ENCODE measurements at places on chromosomes 12 and 14.

GRCh38 chr14:81261176-81261575 lies 40.4 kb upstream of the GTF2A1 start:
- no peak for DNase-seq

- no peak for DNase-seq
Measured at GRCh38 chr14:103545915-103546651, 16.4 kb downstream of the BAG5 start.

- DNase-seq: peak; percentile 58
Measured at GRCh38 chr12:131511391-131511802, 199.5 kb upstream of the SFSWAP start.

- DNase-seq: no peak
Measured at GRCh38 chr14:102539544-102540314, 30.2 kb upstream of the ANKRD9 start.

- no peak for DNase-seq
Measured at GRCh38 chr14:51844081-51844881, 16.1 kb upstream of the GNG2 start.

DNA sequence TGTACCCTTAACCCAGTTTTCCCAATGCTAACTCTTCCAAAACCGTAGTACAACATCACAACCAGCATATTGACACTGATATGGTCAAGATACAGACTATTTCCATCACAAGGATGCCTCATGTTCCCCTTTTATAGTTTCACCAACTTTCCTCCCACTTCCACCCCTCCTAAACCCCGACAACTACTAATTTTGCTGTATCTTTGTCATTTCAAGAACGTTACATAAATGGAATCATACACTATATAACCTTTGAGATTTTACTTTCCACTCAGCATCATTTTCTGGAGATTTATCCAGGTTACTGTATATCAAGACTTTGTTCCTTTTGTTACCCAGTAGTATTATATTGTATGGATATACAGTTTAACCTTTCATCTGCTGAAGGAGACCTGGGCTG lies 88.9 kb downstream of the MED13L start:
- DNase-seq: no peak

- no peak for DNase-seq
Measured at GRCh38 chr12:62267026-62267425, 6.8 kb downstream of the USP15 start.

- peak; percentile 29 for DNase-seq
Measured at GRCh38 chr14:76958980-76959710, 69.4 kb downstream of the IRF2BPL start.

GRCh38 chr12:62260733-62261683 lies 804 bp downstream of the USP15 start:
- DNase-seq: peak; percentile 84

DNA sequence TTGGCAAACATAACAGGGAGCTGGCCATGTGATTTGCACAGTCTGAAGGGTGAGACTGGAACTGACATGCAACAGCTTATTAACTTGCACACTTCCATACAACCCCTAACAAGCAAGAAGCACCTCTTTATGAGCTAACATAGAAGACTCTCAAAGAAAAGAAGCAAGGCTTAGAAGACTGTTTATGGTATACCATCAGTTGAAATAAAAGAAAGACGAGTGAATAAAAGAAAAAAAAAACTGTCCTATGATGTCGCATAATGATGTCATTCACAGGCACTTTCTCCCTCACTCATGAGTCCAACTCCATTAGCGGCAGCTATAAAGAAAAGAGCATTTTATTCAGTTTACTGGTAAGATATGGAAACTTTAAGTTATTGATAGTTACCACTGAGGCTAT lies 3.3 kb upstream of the MDM1 start:
- no peak for DNase-seq

GRCh38 chr12:54193434-54193833 lies 4.6 kb upstream of the SMUG1 start:
- DNase-seq: no peak

DNA sequence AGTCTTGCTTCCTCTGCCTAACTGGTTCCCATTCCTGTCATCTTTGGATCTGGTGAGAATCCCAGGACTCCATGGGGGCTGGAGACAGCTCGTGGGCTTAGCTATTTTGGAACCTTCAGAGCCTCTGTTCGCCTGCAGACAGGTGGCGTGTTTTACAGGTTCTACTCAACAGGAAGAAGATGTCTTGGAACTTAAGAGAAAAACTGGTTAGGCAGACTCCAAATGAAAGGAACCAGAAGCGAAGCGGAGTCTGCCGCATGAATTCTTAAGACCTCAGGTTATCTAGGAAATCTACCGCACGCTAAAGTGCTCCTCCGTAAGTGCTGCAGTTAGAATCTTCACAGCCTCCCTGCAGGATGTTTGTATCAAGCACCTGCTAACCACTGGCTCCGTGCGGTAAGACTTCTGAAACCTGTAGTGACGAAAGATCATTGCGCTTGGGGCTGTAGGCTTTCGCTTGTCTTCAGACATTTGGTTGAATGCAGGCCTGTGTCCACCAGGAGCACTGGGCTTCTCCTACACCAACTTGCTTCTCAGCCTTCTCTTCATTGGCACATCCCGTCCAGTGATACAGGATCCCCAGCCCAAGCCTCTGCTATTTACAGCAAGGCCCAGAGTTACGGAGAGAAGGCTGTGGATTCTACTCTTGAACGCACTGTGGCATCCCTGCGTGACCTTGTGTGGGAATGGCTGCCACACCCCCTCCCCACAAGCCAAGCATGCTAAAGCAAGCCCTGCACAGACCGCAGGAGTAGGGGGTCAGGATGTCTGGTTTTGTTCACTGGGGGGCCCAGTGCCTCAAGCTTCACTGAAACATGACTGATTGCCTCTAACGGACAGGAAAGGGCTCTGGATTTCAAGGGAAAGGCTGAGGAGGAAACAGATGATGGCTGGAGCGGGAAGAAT lies 35.0 kb downstream of the ACADS start:
- DNase-seq: peak; percentile 31

- DNase-seq: no peak
Measured at GRCh38 chr12:120370343-120371243, 1.6 kb upstream of the MSI1 start.

GRCh38 chr12:62915204-62915529 lies 19.8 kb downstream of the PPM1H start:
- DNase-seq: no peak

- DNase-seq: no peak
Measured at GRCh38 chr12:53788892-53789291, 37.1 kb upstream of the CISTR start.

DNA sequence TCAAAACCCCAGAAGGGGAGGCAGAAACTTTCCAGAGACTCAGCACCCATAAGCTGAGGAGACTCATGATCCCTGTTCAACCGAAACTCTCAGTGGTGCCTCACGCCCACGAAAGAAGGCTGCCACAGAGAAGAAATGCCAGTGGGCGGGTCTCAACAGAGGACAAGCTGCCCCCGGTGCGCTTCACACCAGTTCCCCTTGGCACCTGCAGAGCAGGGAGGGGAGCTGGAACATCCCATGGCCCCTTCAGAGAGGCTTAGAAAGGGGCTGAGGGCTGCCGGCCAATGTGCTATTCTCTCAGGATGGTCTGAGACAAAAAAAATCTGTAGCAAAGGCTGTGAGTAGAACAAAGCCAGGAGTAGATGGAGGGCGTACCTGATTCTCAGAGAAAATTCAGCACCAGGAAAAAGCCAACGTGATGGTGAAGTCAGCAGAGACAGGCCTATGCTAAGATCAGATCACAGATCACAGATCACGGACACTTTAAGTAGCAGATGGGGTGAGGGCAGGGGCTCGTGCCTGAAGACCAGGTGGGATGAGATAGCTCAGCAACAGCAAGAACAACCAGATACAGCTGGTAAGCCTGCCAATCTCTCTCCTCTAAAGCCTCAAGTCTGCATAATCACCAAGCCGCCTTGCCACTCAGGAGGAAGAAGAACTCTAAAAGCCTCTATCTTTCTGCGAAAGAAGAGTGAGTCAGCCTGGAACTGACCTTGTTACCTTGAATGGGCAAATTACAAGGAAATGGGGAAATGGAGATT lies 206.4 kb upstream of the GRIP1 start:
- no peak for DNase-seq

DNA sequence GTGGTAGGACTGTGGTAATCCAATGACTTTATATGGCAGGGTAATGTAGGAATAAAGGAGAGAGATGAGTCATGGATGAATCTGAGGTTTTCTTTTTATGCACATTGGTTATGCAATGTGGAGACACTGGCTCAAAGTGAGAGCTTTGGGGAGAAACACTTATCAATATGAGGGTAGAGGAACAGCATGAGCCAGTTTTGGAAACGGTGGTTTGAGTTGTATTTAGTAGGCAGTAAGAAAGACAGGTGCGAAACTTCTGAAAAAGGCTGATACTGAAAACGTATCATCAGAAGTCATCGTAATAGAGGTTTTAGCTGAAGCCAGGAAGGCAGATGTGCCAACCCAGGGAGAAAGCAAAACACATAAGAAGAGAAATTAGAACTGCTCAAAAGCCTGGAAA lies 854.8 kb upstream of the SEL1L start:
- no peak for DNase-seq

GRCh38 chr12:100612606-100613005 lies 39.1 kb downstream of the GAS2L3 start:
- DNase-seq: no peak

- DNase-seq: no peak
Measured at GRCh38 chr14:34081101-34081575, 130.3 kb upstream of the EGLN3 start.

GRCh38 chr14:22329371-22329770 lies 259.7 kb downstream of the DAD1 start:
- no peak for DNase-seq

GRCh38 chr14:65359503-65359902 lies 53.0 kb upstream of the FUT8 start:
- DNase-seq: peak; percentile 3

DNA sequence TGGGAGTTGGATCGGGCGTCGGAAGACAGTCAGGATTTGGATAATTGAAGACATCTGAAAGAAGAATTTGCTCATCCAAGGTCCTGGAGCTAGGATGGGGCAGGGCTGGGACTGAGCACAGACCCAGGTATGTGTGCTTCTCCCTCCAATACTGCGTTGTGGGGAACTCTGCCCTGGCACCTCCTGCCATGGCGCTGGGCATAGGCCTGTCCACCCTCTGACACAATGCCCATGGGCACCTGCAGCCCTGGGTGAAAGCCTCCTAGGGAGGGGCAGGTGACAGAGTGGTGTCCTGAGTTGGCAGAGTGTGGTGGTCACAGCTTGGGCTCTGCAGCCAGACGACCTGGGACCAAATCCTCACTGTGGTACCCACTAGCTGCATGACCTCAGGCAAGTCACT lies 53.3 kb downstream of the CALM1 start:
- no peak for DNase-seq

- DNase-seq: no peak
Measured at GRCh38 chr12:53764615-53765014, 12.8 kb upstream of the CISTR start.

GRCh38 chr14:24289649-24290280 lies 9.8 kb downstream of the DHRS1 start:
- DNase-seq: no peak

Measured in CD4-positive, alpha-beta T cell treated with Interleukin-4 for 1 hour (primary cell).